ENCODE measurements at places on chromosomes 4 and X.

- no peak for DNase-seq
Observed at GRCh38 chr4:38230821-38231563, 270.8 kb downstream of the PTTG2 start.

- DNase-seq, result no peak
Observed at GRCh38 chr4:106149026-106149425, 167.0 kb downstream of the TBCK start.

DNA sequence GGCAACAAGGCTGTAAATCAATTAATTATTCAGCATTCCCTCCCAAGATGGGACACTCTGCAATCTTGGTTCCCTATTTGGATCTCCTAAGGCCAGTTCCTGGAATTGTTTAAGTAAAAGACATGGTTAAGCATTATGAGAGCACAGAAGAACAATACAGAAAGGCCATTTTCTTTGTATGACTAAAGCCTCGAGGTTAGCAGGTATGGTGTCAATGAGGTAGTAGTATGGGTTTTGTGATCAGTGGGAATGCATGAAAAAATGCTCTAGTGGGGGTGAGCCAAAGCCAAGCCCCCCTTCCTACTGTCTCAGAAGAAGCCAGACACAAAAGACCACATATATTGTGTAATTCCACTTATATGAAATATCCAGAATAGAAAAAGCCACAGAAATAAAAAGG is 61.7 kb upstream of the S100G start:
- DNase-seq, result no peak

GRCh38 chr4:73843369-73843768 is 6.9 kb downstream of the CXCL6 start:
- DNase-seq, result no peak

DNA sequence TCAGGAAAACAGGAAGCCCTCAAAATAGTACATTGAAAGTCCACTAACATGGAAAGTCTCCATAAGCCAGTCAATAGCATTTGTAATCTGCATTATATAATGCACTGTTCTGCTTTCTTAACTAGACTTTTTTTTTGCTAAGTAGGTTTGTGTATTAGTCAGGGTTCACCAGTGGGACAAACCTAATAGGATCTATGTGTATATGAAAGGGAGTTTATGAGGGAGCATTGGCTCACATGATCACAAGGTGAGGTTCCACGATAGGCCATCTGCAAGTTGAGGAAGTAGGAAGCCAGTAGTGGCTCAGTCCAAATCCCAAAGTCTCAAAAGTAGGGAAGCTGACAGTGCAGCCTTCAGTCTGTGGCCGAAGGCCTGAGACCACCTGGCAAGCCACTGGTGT is 116.0 kb downstream of the MXRA5 start:
- DNase-seq, result no peak

DNA sequence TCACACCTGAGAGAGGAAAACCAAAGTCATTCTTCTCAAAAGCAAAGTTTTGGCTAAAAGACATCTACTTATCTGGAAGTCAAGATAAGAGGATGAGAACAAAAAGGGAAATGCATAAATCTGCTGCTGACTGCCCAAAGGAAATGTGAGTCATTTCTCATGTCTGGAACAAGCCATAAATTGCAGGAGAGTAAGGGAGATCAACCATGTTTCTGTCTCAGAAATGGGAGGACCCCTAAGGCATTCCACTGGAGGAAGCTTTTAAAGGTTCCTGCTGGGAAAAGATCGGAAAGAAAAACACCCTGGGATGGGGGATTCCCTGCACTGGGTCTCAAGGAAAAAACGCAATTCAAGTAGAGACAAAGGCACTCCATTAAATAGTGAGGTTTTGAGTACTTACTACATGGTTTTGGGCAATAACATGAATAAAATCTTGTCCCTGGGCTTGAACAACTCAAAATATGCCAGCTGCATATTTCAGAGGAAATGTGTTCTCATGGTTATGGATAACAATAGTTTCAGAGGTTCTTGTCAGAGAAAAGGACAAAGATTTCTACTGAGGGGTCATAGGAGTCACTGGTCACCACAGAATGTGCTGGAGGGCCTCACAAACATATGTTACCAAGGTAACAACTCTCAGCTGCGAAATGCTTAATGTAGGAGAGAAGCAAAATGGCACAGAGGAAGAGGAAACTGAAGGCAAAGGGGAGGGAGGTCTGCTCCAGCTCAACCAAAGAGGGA is 19.3 kb downstream of the GPR143 start:
- DNase-seq, result no peak

DNA sequence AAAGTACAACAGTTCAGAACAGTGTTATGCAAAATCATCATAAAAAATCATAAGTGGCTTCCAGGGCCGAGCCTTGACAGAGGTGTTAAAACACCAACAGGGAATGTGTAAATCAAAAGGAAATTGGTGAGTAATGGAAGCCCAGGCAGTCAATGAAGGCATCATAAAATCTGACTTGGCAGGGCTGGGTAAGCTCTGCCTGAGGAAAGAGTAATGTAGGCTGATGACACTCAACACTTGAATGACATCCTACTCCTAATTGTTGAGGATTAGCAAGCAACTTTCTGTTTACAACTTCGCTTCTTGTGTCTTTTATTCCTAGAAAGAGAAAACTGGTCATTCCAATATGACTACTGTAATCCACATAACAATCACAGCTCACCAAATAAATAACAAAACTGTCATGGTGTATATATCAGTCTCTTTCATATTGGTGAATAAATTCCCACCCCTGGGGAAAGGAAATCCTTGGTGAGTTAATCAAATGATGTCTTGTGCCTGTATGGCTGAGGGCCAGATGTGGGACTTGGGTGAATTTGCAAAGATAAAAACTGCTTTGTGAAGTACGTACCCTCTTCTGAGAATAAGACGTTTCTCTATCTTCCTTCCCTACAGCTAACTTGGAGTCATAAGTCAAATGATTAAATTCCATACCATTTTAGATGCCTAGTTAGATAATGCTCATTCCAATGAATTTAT is 196.8 kb downstream of the DCHS2 start:
- no peak for DNase-seq

DNA sequence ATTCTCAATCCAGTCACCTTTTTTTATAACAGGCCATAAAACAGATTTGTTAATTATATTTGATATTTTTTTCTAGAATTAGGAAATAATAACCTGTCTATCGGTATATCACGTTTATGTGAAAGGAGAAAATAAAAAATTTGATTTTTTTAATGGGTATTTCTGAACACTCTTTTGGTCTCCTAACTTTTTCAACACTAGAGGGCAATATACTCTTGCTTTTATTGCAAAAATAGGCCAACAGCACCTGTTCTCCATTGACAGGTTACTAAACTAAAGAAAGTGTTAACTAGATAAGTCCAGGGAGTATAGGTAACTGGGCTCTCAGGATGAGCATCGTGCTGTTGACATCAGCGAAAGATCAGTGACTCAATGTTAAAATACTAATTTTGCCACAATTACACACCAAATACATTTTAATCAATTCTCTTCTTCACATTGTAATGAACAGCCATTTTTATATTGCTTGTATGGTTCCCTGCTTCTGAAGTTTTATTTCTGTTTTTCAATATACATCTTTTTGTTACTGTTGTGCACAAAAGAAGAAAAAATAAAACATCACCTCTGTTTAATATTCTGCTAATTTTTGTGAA is 22.8 kb downstream of the NDST4 start:
- DNase-seq, result peak; percentile 36

DNA sequence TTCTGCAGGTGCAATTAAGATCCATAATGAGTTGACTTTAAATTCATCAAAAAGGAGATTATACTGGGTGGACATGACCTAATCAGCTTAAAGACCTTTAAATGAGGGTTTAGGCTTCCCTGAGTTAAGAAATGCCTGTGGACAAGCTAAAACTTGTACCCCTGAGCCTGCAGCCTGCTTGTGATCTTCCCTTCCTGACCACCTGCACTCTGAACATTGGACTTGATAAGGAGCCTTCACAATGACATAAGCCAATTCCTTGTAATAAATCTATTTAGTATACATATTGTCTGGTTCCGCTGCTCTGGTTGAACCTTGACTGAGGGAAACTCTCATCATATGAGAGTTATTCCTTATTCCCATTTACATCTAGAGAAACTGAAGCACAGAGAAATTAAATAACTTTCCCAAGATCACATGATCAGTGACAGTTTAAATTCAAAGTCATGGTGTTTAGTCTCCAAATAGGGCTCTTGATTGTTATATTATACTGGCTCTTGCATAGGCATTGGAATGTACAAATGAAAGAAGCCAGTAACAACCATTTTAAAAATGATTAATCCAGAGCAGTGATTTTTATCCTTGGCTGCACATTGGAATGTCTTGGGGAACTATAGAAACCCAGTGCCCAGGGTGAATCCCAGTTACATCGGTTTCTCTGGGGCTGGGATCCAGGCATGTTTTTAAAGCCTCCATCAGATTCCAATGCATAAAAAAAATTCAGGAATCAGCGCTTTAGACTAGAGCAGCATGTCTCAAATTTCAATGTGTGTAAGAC is 136.1 kb downstream of the MSL3 start:
- DNase-seq, result no peak

- no peak for DNase-seq
Observed at GRCh38 chr4:118587116-118587831, 97.9 kb upstream of the METTL14 start.

DNA sequence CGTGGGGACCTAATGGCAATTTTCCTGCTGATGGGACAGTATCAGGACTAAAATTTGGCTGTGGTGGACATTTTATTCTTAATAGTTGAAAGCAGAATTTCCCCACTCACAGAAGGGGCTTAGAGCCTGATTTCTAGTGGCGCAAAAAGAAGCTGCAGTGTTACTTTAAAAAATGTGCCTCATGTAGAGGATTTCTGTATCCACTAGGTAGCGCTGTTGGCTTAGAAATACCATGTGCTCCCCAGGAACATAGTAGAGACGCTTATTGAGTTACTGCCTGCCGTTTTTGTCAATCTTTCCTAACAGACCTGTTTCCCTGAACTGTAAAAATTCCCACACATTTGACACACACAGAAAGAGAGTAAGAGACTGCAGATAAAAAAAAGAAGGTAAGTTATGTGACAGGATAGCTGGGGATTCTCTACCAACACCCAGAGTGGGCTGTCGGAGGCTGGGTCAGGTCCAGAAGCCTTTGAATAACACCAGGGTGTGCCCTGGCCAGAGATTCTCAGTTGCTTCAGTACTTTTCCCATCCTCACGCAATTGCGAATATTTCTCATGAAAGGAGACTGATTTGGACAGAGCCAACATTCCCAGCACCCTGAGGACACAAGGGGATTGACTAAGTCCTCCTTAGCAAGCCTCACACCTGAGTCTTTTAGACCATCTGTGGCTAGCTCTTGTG is 88.4 kb downstream of the ZXDA start:
- DNase-seq, result peak; percentile 65

GRCh38 chr4:167274351-167274750 is 40.1 kb upstream of the SPOCK3 start:
- DNase-seq, result no peak

DNA sequence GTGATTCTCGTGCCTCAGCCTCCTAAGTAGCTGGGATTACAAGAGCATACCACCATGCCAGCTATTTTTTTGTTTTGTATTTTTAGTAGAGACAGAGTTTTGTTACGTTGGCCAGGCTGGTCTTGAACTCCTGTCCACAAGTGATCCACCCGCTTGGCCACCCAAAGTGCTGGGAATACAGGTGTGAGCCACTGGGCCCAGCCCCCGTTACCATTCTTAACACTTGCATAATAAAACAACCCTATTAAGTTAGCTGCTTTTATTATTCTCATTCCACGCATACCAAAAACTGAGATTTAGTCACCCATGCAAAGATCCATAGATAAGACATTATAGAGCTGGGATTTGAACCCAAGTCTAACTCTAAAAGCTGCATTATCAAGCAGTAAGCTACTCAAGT is 6.0 kb upstream of the TEX13A start:
- DNase-seq, result no peak

GRCh38 chrX:63784902-63785707 is at the start of gene ARHGEF9:
ARHGEF9 (minus strand) TSS chrX:63785214; CDS start chrX:63785145, 69 bp downstream.
- no peak for DNase-seq

- DNase-seq, result peak; percentile 45
Observed at GRCh38 chr4:89929425-89930159, 34.9 kb downstream of the MMRN1 start.

- DNase-seq, result no peak
Observed at GRCh38 chr4:179595671-179596410, 2153.6 kb upstream of the AGA start.

- DNase-seq, result peak; percentile 35
Observed at GRCh38 chr4:113869743-113870375, 108.3 kb upstream of the CAMK2D start.

DNA sequence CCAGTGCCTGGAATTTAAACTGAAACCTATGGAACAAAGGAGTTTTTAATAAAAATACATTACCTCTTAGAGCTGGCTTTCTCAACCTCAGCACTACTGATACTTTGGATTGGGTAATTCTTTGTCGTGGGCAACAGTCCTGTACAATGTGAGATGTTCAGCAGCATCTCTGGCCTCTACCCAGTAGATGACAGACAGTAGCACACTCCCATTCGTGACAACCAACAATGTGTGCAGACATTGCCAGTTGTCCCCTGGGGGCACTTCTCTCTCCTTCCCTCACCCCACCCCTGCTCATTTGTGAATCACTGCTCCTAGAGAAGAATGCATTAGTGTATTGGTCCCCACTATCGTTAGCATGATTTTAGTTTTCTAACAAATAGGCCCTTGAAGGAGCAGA is 16.2 kb downstream of the GPAT3 start:
- DNase-seq, result no peak

DNA sequence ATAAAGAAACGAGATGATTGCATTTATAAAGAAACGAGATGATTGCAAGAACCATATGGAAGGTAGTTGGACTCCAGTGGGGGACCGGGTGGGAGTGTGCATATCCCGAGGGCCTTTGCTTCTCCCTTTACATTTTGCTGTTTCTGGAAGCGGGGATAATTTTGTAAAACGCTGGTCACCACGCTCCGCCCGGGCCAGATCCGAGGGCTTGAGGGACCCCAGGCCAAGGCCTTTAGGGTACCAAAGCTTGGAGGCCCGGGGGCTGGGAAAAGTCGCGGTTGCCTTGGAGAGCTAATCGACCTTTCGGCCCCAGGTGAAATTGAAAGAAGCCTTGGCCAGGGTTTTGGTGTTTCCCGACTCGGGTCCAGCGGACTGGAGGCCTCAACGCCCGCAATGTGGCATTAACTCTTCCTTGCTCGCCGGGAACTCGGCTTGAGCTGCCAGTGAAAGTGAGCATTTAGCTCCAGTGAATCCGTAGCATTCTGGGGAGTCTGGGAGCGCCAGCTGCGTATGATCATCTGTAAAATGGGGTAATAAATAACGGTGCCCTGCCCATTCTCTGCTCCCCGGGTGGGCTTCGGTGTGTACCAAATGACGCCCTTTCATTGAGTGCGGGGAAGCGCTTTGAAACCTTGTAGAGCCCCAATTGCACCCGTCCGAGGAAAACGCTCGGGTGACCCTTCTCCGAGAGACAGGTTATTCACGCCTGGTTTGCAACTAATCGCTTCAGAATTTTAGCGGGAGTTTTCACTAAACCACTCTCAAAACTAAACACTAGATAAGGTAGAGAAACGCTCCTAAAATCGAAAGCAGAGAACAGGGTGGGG is 4.5 kb downstream of the NKX3-2 start:
- no peak for DNase-seq

- no peak for DNase-seq
Observed at GRCh38 chr4:139589336-139590018, 33.5 kb upstream of the SETD7 start.

All from activated CD4-positive, alpha-beta T cell treated with anti-CD3 and anti-CD28 coated beads, Interleukin-2, Interleukin-6, amounts not matched to agents 100 ng/mL and 50 ng/mL, durations not matched to agents 16 hours and 8 hours (primary cell).